ENCODE measurements at places on chromosomes 6 and 20.

GRCh38 chr20:1472556-1473245 is 6.1 kb upstream of the NSFL1C start:
- no peak for DNase-seq

- DNase-seq: no peak
Observed at GRCh38 chr6:2085657-2086056, 159.7 kb downstream of the GMDS start.

DNA sequence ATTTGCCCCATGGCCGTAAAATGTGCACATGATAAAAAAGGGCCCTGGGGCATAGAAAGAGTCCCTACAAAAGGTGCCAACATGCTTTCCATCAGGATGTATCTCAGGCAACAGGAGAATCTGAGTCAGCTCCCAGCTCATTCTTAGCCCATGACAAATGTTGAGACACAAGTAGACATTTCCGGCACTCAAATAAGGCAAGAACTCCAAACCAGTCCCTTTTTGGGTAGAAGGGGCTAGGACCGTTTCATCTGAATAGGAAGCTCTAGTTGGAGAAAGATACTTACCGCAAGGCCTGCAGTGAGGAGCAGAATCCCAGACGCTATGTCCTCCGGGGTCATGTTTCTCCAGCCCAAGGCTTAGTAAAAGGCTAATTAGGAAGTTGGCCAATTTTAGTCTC is 261.0 kb upstream of the RIN2 start:
- DNase-seq: no peak

DNA sequence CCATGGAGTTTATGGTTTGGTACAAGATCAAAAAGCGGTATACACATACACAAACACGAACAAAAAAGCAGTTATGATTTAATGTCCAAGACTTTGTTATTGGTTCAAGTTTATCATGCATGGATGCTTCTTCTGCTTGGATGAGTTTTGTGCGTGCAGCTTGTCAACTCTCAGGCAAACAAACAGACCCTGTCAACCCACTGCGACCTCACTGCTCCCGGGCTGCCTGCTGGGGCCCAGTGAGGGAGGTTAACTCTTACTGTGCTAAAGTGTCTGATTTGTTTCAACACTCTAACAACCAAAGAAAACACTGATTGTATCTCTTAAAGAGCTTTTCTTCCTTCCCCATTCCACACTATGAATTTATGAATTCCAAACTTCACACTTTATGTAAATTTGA is 26.8 kb upstream of the DDR1 start:
- DNase-seq: no peak

Data from LNCaP clone FGC (cell line).